ENCODE measurements at places on chromosomes 1 and 21.

DNA sequence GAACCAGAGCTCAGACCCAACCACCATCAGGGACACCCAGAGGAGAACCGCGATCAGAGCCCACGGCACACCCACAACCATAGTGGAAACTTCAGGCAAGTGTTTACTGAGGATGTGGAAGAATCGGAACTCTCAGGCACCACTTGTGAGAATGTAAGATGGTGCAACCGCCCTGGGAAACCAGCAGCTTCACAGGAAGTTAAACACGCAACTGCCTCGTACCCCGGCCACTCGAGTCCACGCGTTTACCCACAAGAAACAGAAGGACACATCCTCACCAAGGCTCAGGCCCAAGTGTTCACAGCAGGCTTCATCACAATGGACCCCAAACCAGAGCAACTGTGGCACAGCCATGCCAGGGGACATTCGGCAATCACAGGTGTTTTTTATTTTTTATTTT lies 51.4 kb upstream of the COL6A2 start:
- DNase-seq, result no peak

DNA sequence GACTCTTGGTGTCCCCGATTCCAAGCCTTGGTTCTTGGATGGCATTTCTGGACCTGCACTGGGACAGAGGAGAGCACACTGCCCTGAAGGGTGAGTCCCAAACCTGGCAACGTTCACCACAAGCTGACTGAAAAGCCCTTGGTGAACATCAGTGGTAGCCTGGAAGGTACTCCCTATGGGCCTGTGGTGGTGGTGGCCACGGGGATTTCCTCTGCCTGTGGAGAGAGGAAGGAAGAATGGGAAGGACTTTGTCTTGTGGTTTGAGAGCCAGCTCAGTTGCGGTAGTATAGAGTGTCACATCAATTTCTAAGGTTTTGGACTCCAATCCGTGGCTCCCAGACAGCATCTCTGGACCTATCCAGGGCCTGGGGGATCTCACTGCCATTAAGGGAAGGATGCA lies 50.7 kb downstream of the DNAH14 start:
- no peak for DNase-seq

GRCh38 chr1:219113261-219113660 lies 60.4 kb upstream of the LYPLAL1 start:
- no peak for DNase-seq

GRCh38 chr1:229448845-229449244 lies 15.0 kb upstream of the ACTA1 start:
- no peak for DNase-seq

DNA sequence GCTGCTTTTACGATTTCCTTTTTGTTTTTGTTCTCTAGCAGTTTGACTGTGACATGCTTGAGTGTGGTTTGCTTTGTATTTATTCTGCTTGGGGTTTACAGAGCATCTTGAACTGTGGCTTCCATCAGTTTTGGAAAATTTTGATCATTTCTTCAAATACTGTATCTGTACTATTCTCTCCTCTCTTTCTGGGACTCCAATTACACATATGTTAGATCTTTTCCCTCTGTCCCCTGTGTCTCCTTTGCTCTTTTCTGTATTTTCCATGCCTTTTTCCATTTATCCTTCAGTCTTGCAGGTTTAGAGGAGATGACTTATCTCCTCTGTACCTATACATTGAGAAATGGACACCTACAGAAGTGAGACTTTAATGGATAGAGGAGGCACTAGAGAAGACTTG lies 31.7 kb downstream of the COQ8A start:
- DNase-seq, result no peak

DNA sequence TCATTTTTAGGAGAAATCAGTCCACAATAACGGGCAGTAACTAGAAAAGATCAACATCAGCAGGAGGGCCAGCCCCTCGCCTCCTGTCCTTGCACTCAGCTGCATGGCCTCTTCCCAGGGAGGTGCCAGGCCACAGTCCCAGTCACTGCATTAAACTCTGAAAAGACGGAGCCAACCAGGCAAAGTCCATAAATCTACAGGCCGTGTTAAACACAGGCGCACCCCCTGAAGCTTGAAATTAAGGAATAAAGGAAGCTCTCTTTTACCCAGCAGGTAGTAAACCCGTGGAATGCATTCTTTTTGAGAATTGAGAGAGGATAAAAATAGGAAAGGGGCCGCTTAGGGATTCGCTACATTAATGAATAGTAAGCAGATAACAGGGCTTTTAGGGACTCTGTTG lies 18.4 kb downstream of the H6PD start:
- no peak for DNase-seq

DNA sequence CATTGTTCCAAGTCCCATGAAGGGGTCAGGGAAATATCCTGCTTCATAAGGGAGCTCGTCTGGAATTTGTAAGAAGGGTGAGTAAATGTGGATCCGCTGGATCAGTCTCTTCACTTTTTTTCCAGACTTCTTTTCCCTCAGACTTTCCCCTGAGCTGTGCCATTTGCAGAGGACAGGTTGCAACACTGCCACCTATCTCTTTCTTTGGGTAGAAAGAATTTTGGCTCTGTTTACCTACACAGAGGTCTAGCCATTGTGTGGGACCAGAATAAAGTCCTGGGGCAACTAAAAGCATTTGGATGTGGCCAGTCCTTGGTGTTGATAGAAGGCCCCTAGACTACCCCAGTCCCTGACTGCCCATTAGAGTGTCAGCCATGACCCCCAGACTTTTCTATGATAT lies 1146.7 kb upstream of the PRMT6 start:
- no peak for DNase-seq

DNA sequence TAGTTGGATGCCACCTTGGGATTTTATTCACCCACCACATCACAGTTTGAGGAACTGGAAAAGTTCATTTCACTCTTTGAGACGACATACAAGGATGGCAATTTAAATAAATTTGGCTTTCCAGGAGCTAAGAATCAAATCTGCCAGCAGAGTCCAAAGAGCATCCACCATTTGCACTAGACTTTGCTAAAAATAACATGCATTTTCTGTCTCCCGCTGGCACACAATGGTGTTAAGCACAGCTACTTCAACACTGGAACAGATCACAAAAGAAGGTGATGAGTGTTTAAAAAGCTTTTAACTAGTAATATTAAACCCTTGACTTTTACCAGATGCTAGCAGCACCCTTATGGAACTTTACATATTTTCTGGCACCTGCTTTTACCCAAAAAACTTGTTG lies 44.6 kb downstream of the MAEL start:
- no peak for DNase-seq

DNA sequence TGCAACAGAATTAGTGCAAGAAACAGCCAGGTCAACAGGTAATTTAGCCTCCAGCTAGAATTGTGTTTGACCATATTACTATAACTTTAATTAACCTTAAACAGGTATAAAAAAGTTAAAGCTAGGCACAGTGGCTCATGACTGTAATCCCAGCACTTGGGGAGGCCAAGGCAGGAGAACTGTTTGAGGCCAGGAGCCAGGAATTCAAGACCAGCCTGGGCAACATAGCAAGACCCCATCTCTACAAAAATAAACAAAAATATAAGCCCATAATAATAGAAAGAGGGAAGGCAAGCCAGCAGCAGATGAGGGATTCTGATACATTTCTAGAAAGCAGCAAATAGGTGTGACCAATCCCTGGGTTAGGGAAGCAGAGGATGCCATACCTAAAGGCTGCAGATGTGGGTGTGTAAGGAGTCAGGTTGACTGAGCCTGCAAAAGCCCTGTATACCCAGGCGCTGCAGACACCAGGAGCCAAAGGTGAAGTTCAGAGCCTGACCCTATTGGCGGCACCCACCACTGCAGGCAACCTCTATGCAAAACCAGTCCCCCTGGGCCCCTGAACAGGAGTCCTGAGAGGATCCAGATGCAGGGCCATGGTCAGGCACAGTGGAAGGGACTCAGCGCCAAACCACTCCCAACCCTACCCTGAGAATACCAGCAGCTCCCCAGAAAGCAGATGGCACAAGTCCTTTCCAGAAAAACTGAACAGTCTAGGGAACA lies 19.3 kb upstream of the LSS start:
- DNase-seq, result no peak

GRCh38 chr1:198283222-198283621 lies 126.4 kb downstream of the NEK7 start:
- no peak for DNase-seq

DNA sequence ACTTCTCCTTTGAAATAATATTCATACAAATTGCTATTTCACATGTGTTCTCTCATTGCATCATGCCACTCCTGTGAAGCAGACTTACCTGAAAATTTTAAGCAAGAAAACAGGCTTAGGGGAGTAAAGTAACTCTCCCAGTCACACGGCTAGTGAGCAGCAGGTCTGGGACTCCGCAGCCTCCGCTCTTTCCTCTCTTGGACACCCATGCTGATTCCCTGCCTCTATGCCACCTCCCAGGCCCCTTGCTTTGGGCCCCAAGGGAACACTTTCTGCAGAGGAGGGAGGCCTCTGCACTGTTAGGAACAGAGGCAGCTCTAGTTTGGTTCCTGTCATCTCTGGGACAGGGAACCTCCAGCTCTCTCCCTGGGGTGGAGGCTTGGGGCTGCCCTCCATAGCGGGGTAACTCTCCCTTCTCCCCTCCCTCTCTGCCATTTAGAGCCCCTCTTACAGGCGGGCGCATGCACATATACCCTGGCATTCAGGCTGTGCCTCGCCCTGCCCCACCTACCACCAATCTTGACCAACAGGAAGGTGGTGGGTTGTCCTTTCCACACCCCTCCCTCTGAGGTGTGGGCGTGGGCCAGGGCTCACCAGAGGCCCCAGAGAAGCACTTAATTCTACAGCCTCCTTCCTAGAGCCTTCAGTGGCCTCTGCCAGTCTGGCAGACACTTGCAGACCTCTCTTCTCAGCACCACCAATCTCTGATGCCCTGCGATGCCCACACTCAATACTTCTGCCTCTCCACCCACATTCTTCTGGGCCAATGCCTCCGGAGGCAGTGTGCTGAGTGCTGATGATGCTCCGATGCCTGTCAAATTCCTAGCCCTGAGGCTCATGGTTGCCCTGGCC lies at the start of gene RXFP4:
RXFP4 (plus strand) TSS at position 646 of the 852 bp plus-strand sequence; CDS start at position 718, 72 bp downstream.
- no peak for DNase-seq

DNA sequence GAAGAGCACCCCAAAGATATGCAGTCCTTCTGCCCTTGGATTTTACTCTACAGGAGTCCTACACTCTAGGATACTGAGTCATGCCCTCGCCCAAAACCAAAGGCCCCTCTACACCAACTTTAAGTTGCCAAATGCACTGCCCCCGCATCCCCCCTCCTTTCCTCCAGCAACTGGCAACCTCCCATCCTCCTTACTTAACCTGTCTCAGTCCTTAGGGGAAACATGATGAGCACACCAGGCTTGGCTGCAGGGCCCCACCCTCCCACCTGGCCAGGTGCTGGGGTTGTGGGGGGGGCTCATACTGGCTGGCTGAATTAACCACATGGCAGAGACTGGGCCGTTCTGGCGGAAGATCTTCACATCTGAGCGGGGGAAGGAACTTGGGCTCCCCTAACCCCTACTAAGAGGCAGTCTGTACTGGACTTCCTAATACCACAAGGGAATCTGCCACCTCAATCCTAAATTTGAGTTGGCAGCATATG lies 1.2 kb downstream of the HDGF start:
- no peak for DNase-seq

DNA sequence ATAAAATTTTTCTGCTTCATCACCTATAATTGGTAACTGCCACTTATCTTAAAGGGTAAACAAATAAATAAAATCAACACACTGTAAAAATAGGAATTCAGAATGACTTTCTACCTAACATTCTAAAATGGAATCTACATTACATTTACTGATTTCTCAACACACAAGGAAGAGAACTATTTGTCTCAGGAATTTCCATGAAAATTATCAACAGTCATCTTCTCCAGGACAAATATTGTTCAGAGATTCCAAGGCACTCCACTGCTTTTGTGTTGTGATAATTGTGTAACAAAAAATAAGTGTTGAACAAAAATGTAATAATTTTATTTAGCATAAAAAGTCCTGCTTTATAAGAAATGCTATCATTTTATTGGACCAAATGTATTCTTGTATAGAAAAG lies 7.3 kb downstream of the ODF2L start:
- DNase-seq, result no peak

GRCh38 chr1:179036844-179037465 lies 11.3 kb downstream of the FAM20B start:
- no peak for DNase-seq

DNA sequence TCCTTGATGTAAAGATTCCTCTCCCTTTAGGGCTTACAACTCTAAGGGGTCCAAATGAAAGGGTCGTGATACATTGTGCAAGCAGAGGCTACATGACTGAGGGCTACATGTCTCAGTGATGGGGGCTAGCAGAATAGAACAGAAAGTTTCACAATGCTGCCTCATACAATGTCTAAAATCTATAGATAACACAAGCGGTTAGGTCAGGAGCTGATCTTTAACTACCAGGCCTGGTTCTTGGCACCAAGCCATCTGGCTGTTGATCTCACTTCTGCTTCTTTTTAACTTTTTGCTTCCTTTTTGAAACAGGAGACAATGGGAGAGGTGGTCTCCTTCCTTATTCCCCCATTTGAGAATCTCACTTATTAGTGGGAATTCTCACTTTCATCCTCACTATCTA lies 710.2 kb downstream of the AMY1C start:
- DNase-seq, result no peak

- no peak for DNase-seq
These were observed 2.9 kb upstream of the EDN2 start for GRCh38 chr1:41487126-41488039.

DNA sequence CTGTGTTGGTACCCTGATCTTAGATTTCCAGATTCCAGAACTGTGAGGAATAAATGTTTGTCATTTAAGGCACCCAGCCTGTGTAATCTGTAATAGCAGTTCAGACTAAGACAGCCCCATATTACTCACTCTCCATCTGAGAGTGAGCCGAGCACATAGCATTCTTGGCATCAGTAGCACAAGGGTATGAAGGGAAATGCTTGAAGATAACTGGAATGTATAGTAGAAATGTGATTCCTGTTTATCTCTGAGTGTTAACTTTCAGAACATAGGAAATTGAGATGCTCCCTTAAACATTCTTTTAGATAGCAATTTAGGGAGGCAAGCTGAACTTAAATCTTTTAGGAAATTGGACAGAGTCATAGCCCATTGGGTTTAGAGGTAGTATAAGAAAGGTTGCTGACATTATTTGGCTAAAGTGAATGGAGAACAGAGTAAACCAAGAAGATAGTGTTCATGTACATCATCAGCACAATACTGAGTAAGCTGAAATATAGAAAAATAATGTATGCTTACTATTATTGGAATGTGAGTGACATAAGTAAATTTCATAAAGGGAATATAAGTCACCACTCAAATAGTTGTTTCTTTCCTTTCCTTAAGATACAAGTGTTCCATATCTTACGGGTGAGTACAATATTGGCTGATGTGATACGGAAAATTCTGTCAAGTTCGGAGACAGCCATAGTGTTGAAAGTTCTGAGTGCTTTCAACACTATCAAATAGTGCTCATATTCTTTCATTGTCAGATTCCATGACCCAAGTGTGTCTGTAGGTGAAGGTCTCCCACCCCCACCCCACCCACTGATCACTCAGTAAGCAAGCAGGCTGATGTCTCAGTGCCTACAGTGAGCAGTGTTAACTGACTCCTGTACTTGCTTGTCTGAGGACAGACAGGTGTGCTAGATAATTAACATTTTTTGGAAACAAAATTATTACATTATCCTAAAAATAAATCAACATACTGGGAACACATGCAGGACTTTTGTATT lies 73.7 kb downstream of the LRRC8D start:
- DNase-seq, result no peak

Data from stimulated activated CD8-positive, alpha-beta memory T cell treated with anti-CD3 and anti-CD28 coated beads, Interleukin-4, amount 100 ng/mL, for 4 hours (primary cell).